Ovary (tissue), 10 donors: ENCODE measurements at places on chromosomes 13 and 19. TPM values are rescaled to one million over a fixed set of nuclear protein-coding genes. Genes with fewer than 3 reads are reported as not detected.

DNA sequence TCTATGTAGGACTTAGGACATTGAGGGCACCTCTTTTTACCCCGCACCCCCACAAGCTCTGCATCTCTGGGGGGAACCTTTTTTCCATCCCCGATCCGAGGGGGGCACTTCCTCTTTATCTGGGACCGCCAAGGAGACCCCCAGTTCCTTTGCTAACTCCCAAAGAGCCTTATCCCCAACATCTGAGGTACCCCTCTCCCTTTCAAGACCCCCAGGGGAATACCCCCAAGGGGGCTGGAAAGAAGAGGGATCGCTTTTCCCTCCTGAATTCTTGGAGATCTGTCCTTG lies 1.1 kb downstream of the TNFSF9 start:
- no peak for DNase-seq
- no peaks in the 10 kb centered on the region for H3K36me3 ChIP-seq
- H3K4me3 ChIP-seq: no peak overlapping the region
- peaks cover 6% of the 10 kb centered on the region for H3K4me1 ChIP-seq

- peak overlapping the region; percentile 97 for H3K27ac ChIP-seq
- DNase-seq: no peak
- H3K36me3 ChIP-seq: no peaks in the 10 kb centered on the region
- peaks cover 14% of the 10 kb centered on the region for H3K4me1 ChIP-seq
- H3K27me3 ChIP-seq: no peaks in the 10 kb centered on the region
These were observed 32.4 kb downstream of the DHRS12 start for GRCh38 chr13:51771418-51772104.

FFAR3 gene
- total RNA-seq: 0.43 TPM

MYO16 gene
- under 0.01 TPM for total RNA-seq

GRCh38 chr19:10149427-10149826 lies 29.7 kb upstream of the EIF3G start:
- no peaks in the 10 kb centered on the region for H3K4me1 ChIP-seq
- H3K27me3 ChIP-seq: no peaks in the 10 kb centered on the region
- no peak for DNase-seq
- no peaks in the 10 kb centered on the region for H3K36me3 ChIP-seq
- no peak overlapping the region for H3K4me3 ChIP-seq
- no peak overlapping the region for H3K27ac ChIP-seq

DNA sequence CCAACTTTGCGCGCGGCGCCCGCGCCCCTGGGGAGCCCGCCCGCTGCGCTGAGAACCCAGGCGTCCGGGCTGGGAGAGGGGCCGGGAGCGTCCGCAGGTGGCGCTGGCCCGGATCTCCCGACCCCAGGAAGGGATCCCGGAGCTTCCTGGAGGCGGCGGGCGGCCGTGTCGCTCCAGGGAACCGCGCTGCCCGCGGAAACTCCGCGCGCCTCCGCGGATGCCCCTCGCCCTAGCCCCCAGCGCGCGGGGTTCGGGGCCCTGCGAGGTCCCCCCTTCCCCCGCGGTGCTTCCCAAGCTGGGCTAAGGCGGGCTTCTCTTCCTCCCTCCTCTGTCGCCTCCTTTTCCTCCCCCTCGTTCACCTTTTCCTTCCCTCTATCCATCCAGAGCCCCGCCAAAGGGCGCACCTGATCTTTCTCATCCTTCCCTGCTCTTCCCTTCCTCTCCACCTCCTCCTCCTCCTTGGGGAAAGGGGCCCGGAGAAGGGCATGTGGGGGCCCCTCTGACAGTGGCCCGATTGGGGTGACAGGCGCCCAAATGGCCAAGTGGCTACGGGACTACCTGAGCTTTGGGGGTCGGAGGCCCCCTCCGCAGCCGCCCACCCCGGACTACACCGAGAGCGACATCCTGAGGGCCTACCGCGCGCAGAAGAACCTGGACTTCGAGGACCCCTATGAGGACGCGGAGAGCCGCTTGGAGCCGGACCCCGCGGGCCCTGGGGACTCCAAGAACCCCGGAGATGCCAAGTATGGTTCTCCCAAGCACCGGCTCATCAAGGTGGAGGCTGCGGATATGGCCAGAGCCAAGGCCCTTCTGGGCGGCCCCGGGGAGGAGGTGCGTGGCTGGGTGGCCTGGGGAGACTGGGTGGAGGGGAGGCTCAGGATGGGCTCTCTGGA lies 710 bp downstream of the SHD start:
- DNase-seq: no peak
- no peak overlapping the region for H3K27ac ChIP-seq
- H3K36me3 ChIP-seq: no peaks in the 10 kb centered on the region

APOC4 gene
- not detected for total RNA-seq

DNA sequence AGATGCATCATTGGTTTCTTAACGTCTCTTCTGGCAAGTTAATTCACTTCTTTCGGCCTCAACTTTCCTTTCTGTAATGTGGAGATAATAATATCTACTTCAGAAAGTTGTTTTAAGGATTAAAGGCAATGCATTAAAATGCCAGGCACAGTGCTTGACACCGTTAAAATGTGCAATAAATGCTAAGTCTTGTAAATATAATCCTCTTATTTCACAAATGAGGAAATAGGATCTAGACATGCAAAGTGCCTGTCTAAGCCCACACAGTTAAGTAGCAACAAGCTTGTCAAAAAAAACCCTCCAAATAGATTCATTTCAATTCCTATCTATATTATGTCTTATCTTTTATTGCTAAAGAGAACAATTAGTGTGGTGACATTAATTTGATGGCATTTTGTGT lies 86.4 kb upstream of the TSC22D1 start:
- no peak for DNase-seq
- H3K4me1 ChIP-seq: no peaks in the 10 kb centered on the region
- H3K4me3 ChIP-seq: no peak overlapping the region

GRCh38 chr13:50198508-50198907 lies 183.3 kb downstream of the KCNRG start:
- no peak overlapping the region for H3K27ac ChIP-seq
- no peak overlapping the region for H3K4me3 ChIP-seq
- H3K36me3 ChIP-seq: no peaks in the 10 kb centered on the region
- no peaks in the 10 kb centered on the region for H3K27me3 ChIP-seq

DNA sequence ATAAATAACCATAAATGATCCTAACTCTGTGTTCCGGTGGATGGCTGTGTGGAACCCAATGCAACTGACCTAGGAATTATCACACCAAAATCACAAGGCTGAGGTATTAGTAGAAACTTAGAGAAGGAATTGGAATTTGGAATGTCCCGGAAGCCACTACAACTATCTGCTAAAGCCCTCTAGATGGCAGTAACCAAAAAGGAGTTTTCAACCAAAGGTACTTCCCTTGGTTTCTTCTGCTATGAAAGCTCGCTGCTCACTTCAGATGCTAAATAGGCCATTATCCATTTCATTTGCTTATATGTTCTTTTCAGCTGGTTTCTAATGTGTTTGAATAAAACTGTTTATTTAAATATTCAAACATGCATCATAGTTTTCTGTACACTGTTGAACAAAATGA lies 1589.1 kb upstream of the SPRY2 start:
- no peaks in the 10 kb centered on the region for H3K36me3 ChIP-seq
- H3K4me1 ChIP-seq: no peaks in the 10 kb centered on the region
- no peak for DNase-seq

GRCh38 chr13:112066624-112067004 lies 335 bp upstream of the SOX1 start:
- peak; percentile 28 for DNase-seq
- no peak overlapping the region for H3K4me3 ChIP-seq
- no peaks in the 10 kb centered on the region for H3K27me3 ChIP-seq

CAPN12 gene
- total RNA-seq: 3.1 TPM

DNA sequence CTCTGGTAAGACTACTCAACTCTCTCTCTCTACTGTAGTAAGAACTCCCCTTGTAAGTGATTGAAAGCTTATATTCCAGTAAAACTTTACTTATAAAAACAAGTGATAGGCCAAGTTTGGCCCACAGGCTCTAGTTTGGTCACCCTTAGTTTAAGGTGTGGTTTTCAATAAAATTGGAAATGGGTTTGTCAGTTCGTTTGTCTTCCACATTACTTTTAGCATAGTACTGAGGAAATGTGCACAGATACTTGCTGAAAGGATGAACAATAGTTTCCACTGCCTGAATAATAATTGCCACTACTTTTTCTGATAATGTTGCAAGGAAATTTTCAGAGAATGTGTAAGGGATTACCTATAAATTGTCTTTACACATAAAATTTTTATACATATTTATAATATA lies 54.5 kb downstream of the LMO7 start:
- no peaks in the 10 kb centered on the region for H3K27me3 ChIP-seq
- H3K36me3 ChIP-seq: no peaks in the 10 kb centered on the region
- no peak overlapping the region for H3K27ac ChIP-seq
- no peaks in the 10 kb centered on the region for H3K4me1 ChIP-seq

GRCh38 chr13:39452417-39452816 lies 150.6 kb downstream of the LHFPL6 start:
- H3K4me1 ChIP-seq: peaks cover 13% of the 10 kb centered on the region
- H3K27ac ChIP-seq: no peak overlapping the region
- H3K27me3 ChIP-seq: no peaks in the 10 kb centered on the region
- no peak overlapping the region for H3K4me3 ChIP-seq
- no peaks in the 10 kb centered on the region for H3K36me3 ChIP-seq
- DNase-seq: no peak

TTYH1 gene
- total RNA-seq: 1.8 TPM

DNA sequence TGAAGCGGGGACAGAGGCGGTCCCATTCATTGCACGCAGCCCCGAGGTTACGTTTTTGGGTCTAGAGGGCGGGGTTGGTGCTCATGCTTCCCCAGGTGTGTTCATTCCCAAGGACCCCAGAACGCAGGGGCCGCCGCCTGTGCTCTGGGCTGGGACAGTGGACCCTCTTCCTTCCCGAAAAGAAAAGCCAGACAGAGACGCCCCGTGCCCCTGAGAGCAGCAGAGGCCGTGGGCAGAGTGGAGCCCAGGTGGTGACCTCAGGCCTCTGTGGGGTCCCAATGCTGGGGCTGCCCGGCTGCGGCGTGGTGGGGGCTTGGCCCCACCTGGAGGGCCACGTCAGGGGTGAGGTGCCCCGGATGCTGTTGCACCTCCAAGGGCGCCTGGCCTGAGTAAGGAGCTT lies 15.4 kb downstream of the SGTA start:
- no peaks in the 10 kb centered on the region for H3K27me3 ChIP-seq
- H3K4me1 ChIP-seq: peaks cover 10% of the 10 kb centered on the region
- no peak overlapping the region for H3K4me3 ChIP-seq
- H3K27ac ChIP-seq: no peak overlapping the region
- DNase-seq: no peak
- H3K36me3 ChIP-seq: no peaks in the 10 kb centered on the region

DNA sequence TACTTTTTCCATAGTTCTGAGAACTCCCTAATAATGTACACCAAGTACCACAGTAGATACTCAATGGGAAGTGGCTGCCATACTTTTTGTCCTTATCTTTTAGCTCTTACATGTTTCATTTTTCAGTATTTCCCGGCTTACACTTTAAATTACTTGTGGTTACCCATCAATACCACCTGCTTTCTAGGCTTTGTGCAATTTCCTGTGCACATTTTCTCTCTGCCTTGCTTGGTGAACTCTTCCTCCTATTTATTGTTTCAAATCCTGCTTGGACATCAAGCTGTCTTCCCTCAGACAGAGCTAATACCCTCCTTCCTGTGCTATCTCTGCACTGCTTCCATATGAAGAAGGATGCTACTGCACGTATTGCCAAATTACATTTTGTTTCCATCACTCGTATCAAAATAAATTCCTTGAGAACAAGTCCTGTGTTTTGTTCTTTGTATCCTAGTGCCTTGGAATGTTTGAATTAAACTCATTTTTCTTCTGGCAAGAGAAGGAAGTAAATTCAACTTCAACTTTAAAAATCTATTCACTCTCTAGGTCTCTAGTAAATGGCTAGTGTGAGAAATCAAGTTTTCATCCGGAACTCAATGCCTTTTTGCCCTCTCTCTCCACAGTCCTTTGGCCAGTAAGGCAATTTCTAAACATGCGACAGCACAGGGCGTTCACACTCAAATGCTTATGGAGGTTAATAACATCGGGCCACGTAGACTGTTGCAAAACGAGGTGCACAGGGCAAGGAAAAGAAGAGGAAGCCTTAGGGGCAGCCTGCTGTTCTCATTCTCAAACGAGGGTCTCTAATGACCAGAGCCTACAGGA lies 5.6 kb downstream of the ZAR1L start:
- peak overlapping the region; percentile 11 for H3K4me3 ChIP-seq
- no peaks in the 10 kb centered on the region for H3K27me3 ChIP-seq
- H3K27ac ChIP-seq: no peak overlapping the region

- no peak for DNase-seq
- no peak overlapping the region for H3K4me3 ChIP-seq
- H3K27ac ChIP-seq: no peak overlapping the region
- H3K36me3 ChIP-seq: no peaks in the 10 kb centered on the region
- H3K4me1 ChIP-seq: no peaks in the 10 kb centered on the region
These were observed 434.4 kb upstream of the PCDH9 start for GRCh38 chr13:67664502-67664901.

DNA sequence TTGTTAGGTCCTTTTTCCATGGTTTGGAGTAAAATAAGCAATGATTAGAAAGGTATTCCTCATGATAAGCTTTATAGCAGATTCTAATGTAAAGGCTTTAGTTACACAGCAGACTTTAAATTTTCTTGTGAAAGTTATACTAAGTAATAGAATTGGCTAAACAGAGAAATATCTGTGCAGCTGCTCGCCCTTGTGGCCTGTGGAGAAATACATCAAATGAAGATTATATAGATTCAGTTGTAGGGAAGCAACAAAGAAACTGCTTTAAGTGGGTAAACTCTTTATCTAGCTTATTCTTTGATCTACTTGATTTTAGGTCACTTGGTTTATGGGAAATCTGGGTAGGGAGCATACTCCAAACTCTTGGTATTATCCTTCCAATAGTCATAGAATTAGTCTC lies 1269.7 kb upstream of the SPRY2 start:
- no peak for DNase-seq
- H3K27me3 ChIP-seq: no peaks in the 10 kb centered on the region
- H3K4me3 ChIP-seq: no peak overlapping the region
- H3K36me3 ChIP-seq: no peaks in the 10 kb centered on the region
- no peak overlapping the region for H3K27ac ChIP-seq

- H3K4me3 ChIP-seq: no peak overlapping the region
- no peak for DNase-seq
- H3K4me1 ChIP-seq: no peaks in the 10 kb centered on the region
- H3K27me3 ChIP-seq: no peaks in the 10 kb centered on the region
These were observed 18.2 kb downstream of the SIN3B start for GRCh38 chr19:16847430-16847829.

- no peaks in the 10 kb centered on the region for H3K4me1 ChIP-seq
- no peak overlapping the region for H3K4me3 ChIP-seq
- H3K36me3 ChIP-seq: no peaks in the 10 kb centered on the region
- no peaks in the 10 kb centered on the region for H3K27me3 ChIP-seq
- no peak for DNase-seq
These were observed 18.2 kb upstream of the SULT2B1 start for GRCh38 chr19:48533770-48534169.

SIGLEC9 gene
- total RNA-seq: 3.1 TPM
